ENCODE measurements at places on chromosomes 11 and 22.

GRCh38 chr11:86660088-86660487 is 12.3 kb downstream of the ME3 start:
- no peak for DNase-seq

GRCh38 chr22:43881091-43882061 is 10.4 kb downstream of the PNPLA5 start:
- DNase-seq, result no peak

DNA sequence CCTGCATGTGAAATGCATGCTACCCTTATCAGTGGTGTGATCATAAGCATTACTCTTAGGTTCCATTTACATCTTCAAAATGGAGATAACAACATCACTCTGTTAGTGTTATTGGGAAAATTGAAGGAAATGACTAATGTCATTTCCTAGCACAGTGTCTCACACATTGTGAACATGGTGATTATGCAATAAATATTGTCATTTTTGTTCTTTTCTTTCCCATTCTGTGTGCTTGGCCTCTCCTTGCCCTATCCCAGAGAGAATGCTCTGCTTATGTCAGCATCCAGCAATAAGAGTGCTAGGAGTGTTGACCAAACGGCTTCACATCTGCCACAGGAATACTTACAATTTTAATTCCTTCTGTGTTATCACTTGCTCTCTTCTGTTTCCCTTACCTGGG is 1024.1 kb upstream of the CCDC90B start:
- DNase-seq, result no peak

- no peak for DNase-seq
These were observed 48.8 kb upstream of the HSD17B12 start for GRCh38 chr11:43631732-43632131.

GRCh38 chr22:36369004-36369921 is 18.5 kb downstream of the MYH9 start:
- no peak for DNase-seq

DNA sequence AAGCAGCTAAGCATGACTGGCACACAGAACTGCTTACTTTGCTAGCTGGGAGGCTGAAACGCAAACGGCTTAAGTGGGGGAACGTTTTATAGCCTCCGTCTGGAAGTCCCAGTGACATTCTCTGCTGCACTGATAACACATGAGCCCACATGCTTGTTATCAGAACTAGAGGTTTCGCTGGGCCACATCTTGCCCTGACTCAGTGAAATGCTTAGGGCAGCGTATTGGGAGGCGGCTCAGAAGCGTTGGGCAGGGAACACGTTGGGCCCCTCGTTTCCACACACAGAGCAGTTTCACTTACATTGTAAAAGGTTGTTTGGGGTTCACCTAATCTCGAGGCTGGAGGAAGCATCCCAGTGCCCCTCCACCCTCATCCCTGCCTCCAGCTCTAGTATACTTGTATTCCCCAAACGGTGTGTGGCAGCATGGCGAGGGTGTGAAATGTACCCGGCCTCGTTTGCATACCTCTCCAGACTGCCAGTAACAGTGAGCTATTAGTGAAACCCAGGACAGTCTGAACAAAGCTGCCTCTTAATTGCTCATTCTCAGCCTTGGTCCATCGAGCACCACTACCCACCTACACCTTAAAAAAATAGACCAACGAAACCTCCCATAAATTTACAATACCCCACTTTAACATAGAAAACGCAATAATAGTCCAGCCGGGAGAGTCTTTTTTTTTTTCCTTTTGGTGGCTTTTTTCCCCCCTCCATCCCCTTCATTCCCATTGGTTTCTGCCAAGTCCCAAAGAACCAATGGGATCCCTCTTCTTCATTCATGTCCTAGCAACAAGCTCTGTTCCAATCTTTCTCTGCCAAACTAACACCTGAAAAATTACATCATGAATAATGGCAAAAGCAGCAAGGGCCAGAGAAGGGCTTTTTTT is 218.8 kb upstream of the SORL1-AS1 start:
- DNase-seq, result no peak

- no peak for DNase-seq
These were observed 62.2 kb upstream of the FADD start for GRCh38 chr11:70140711-70141485.

DNA sequence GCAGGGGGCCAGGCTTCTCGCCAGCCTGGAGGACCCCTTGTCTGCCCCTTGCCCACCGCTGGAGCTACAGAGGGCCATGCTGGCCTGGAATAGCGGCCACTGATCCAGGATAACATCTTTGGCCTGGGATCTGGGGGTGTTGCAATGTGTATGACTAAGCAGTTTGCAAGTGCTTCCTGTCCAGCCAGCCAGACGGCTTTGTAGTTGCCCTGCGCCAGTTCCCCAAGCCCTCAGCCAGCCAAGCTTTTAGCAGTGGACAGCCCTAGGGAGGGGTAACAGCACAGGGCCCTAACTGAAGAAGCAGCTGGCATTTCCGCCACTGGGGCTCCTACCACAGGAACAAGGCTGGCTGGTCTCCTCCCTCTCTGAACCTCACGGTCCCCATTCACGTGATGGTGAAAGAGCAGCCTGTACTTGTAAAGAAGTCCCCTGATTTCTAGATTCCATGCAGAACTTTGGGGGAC is 32.1 kb downstream of the UQCR10 start:
- no peak for DNase-seq

DNA sequence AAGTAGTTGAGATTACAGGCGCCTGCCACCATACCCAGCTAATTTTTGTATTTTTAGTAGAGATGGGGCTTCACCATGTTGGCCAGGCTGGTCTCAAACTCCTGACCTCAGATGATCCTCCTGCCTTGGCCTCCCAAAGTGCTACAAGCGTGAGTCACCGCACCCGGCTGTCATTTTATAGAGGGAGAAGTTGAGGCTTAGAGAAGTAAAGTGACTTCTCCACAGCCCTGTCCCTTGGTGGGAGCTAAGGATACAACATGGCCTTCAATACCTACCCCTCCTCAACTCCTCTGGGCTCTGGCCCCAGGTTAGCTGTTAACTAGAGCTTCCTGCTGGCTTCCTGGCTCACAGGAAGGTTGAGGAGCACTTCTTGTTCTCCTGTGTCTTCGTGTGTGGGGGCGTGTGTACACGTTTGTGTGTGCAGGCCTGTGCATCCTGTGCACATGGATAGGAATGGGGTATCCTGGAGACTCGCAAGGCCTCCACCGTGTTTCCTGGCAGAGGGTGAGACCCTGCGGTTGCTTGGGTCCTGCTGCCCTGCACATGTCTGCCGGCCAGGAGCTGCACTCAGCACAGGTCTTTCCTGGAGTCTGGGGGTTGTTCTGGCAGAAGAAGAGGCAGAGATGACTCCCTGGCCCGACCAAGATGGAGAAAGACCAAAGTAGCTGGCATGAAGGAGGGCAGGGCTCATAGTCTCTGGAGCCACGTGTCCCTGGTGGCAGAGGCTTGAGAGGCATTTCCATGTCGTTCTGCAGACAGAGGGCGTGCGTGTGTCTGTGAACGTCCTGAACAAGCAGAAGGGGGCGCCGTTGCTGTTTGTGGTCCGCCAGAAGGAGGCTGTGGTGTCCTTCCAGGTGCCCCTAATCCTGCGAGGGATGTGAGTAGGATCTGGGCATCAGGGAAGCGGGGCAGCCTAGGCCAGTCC is 2.4 kb downstream of the SIDT2 start:
- DNase-seq, result peak; percentile 37

DNA sequence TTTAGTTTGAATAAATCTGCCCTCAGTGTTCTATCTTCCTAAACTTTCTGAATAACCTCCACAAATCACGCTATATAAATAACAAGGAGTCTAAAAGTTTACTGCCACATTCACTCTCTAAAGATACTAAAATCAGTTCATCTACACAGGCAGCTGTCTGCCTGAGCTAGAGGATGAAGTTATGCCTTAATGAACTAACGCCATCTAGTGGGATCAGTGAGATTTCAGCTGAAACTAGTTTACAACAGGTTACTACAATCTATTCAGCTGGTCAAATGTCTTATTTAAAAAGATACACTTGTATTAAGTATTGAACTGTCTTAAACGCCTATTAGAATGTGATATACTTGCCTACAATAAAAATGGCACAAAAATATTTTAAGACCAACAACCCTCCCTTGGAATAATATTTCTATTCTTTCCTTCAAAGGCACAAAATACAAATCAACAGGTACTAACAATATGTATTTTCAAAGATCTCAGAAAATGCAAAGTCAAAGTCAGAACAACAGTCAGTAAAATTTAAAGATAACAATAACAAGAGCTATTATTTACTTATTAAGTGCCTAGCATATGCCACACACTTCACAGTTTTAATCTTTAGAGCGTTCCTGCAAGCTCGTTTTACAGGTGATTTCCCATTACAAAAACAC is 84.1 kb downstream of the LARGE2 start:
- peak; percentile 17 for DNase-seq

- no peak for DNase-seq
These were observed 76.7 kb downstream of the SVIP start for GRCh38 chr11:22752908-22753310.

- no peak for DNase-seq
These were observed 39.4 kb downstream of the GLYATL2 start for GRCh38 chr11:58805065-58805464.

DNA sequence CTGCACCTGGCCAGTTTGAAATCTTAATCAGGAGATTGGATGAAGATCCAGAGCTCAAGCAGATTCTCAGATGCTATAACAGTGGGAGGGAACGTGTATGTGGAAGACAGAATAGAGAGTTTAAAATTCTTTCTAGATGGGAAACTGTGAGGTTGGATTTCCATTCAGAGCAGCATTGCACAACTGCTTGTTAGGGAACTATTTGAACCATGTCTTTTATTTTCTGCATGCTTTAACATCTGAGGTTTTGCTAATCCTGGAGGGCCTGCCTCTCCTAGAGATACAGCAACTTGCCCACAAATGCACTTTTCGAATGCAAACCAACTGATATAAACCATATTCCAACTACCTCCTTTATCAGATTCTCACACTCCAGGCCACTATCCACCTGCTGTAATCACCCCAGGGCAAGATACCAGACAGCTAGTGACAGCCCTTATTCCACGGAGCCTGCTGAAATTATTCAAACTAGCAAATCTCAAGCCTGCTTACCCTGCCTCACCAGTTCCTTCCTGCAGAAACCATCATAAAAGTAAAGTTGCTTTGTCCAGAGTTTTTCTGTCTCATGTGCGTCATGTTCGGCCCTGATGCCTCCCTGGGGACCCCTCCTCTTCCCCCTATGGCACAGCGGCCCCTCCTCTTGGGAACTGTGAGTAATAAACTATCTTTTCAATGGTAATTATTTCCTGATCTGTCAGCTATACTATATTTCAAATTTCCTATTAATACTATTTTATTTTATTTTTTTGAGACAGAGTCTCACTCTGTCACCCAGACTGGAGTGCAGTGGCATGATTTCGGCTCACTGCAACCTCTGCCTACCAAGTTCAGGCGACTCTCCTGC is 18.4 kb upstream of the SEC14L4 start:
- no peak for DNase-seq

DNA sequence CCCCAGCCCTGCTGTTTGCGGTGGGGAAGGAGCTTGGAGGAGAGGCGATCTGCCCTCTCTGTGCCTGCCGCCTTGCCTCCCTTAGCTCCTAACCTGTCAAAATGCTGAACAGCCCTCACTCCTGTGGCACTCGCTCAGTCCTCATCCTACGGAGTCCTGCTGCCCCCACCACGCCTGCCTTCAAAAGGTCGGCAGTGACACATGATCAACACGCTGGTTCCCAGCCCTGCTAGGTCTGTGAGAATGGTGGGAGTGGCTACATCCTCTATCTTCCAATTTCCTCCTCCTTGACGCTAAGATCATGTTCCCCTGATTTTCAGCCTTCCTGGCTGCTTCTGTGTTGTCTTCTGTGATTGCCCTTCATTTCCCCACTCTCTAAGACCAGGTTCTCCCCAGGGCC is 120.2 kb upstream of the TBCEL start:
- DNase-seq, result no peak

- DNase-seq, result no peak
These were observed 28.5 kb downstream of the OPCML start for GRCh38 chr11:133503776-133504175.

DNA sequence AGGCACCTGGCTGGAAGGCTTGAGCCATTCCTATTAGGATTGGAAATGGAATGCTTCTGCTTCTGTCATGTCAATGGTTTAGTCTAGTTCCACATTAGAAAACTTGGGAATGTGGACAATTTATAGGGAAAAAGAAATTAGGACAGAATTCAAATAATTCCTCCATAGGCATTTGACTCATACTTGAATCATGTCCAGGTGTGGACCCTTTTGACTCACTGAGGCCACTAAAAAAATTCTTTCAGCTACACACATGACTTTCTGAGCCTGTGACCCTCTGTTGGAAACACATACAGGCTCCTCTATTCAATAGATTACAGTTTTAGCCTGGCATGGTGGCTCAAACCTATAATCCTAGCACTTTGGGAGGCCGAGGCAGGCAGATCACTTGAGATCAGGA is 100.5 kb downstream of the RASSF10 start:
- no peak for DNase-seq

DNA sequence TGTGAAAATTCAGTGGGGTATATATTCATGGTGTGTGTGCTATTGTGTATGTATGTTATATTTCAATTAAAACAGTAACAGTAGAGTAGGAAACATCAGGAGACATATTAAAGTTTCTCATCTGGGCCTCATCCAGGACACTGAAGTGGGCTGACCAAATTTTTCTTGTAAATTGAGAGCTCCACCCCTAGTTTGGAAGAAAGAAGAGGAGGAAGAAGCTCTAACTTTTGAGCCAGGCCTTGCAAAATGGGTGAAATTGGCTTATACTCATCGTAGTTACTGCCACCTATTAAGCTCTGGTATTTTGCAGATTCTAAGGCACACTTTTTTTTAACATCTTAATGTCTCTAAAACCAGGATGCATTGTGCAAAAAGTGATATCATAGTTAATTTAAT is 33.7 kb downstream of the TSPAN18 start:
- DNase-seq, result no peak

DNA sequence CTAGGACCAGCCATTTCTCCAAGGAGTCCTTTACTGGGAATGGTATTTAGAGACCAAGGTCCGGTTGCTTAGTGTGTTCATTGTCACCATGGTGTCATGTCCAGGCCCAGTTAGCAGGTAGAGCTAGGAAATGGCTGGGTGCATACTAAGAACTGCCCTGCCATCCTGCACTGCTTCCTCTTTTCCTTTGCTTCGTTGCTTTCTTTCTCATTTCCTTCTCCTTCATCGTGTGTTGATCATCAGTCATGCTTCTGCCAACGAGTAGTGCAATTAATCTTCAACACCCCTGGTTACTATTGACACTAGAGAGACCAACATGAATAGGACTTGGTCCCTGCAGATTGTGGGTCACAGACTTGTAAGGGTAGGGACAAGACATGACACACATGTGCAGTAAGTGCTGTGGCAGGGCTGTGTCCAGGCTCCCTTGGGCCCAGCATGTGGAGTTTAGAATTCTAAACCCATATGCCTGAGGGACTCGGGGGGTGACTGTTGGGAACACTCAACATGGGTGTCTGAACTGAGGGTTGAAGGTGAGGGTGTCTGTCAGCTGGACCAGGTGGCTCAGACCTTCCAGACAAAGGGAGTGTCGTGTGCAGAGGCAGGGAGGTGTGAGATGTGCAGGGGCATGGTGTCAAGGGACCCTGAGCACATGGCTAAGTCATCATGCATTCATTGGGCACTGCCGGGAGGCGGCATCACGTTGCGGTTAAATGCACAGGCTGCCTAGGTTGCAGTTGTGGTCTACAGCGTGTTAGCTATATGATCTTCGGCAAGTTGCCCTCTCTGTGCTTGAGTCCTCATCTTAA is 42.6 kb downstream of the ST14 start:
- peak; percentile 34 for DNase-seq
